ENCODE measurements at places on chromosomes 11 and 22. TPM values are rescaled to one million over a fixed set of nuclear protein-coding genes. Genes with fewer than 3 reads are reported as not detected.

ZFTA gene
- 37.2 TPM for total RNA-seq

CCDC73 gene
- total RNA-seq, result 0.36 TPM

LIPT2 gene
- total RNA-seq, result 2.7 TPM

MB gene
- total RNA-seq, result 0.82 TPM

FAM227A gene
- 14.7 TPM for total RNA-seq

IGSF22 gene
- 0.45 TPM for total RNA-seq

OR5P2 gene
- not detected for total RNA-seq

DNA sequence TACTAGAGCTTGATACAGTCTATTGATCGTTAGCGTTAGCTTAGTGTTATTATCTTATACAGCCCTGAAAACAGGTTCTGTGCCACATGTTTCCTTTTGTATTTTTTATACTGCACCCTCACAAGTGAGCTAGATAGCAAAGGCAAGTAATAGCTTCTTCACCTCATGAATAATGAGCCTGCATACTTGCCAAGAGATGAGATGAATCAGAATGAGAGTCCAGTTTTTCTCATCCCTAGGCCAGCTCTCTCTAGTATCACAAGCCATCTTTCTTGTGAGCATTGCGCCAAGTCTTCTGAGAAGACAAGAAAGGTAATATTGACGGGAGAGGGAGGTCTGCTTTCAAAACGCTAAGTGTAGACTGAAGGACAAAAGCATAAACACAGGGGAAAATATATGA lies 8.7 kb upstream of the CARD18 start:
- no peak for DNase-seq

DNA sequence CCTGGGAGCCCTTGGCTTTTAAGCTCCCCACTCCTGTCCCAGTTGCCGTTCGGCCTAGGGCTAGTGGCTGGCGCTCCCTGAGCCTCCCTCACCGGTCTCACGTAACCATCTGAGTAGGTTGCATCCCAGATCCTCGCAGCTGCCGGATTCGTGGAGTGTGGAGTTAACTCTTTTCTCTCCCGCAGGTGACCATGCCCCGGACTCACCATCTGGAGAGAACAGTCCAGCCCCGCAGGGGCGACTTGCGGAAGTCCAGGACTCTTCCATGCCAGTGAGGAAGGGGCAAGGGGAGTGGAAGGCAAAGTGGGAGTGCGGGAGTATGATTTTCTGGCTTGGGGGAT lies 902 bp downstream of the MUS81 start:
- no peak for DNase-seq

DNA sequence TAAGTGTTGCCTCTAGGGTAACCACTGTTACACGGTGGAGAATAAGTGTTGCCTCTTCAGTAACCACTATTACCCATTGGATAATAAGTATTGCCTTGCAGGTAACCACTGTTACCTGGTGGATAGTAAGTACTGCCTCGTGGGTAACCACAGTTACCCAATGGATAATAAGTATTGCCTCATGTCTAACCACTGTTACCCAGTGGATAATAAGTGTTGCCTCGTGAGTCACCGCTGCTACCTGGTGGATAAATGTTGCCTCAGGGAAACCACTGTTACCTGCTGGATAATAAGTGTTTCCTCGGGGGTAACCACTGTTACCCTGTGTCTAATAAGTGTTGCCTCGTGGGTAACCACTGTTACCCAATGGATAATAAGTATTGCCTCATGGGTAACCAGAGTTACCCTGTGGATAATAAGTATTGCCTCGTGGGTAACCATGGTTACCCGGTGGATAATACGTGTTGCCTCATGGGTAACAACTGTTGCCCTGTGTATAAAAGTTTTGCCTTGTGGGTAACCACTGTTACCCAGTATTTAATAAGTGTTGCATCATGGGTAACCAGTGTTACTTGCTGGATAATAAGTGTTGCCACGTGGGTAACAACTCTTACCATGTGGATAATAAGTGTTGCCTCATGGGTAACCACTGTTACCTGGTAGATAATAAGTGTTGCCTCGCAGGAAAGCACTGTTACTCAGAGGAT lies 12.3 kb upstream of the NXPE4 start:
- no peak for DNase-seq

- no peak for DNase-seq
Observed at GRCh38 chr11:45876401-45876800, 9.1 kb upstream of the MAPK8IP1 start.

DNA sequence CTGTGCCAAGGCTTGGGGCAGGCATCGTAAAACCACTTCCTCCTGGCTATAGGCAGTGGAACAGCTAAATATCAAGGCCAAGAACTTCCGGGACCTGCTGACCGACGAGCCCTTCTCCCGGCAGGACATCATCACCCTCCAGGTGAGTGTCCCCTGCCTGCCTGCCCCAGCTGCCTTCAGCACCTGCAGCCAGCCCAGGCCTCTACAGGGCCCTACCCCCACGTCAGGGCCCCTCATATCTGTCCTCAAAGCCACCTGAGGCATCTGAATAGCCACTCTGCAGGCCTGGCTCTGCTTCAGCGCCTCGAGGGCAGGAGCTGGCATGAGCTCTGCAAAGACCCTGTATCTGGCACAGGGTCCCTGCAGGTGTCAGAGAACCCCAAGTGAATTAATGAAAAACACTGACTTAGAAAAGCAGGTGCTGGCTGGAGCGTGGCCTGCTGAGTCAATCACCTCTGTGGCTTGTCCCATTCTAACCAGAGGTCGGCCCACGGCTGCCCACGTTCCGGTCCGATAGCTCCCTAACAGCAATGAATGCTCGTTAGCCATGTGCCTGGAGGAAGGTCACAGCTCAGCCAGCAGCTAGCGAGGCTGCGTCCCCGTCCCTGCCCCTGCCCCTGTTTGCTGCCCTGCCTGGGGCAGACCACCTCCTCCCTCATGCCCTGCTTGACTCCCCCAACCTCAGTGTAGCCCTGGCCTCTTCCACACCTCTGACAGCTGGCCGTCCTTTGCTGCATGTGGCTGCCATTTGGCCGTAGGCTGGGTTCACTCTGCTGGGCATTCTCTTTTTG lies 16.8 kb downstream of the PPIL2 start:
- DNase-seq, result no peak

- DNase-seq, result no peak
Observed at GRCh38 chr11:100910808-100911207, 218.8 kb downstream of the PGR start.

- DNase-seq, result no peak
Observed at GRCh38 chr11:89405629-89406028, 85.5 kb downstream of the NOX4 start.

DNA sequence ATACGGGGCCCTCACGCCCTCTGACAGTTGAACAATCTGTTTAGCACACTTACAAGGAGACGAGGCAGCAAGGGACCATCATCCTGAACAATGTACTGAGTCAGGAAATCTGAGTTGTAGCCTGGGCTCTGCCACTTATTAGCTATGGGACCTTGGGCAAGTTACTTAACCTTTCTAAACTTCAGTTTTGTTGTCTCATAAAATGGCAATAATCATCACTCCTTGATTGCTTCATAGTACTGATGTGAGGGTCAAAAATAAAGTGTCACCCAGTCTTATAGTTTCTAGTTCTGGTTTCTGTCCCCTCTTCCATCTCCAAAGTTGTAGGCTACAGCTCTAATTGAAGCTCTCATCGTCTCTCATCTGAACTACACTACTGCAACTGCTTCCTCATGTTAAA lies 46.7 kb downstream of the RELT start:
- no peak for DNase-seq

GRCh38 chr11:69840371-69841169 lies 21.4 kb upstream of the FGF3 start:
- no peak for DNase-seq

- no peak for DNase-seq
Observed at GRCh38 chr22:47310601-47311000, 548.2 kb downstream of the TBC1D22A start.

DNA sequence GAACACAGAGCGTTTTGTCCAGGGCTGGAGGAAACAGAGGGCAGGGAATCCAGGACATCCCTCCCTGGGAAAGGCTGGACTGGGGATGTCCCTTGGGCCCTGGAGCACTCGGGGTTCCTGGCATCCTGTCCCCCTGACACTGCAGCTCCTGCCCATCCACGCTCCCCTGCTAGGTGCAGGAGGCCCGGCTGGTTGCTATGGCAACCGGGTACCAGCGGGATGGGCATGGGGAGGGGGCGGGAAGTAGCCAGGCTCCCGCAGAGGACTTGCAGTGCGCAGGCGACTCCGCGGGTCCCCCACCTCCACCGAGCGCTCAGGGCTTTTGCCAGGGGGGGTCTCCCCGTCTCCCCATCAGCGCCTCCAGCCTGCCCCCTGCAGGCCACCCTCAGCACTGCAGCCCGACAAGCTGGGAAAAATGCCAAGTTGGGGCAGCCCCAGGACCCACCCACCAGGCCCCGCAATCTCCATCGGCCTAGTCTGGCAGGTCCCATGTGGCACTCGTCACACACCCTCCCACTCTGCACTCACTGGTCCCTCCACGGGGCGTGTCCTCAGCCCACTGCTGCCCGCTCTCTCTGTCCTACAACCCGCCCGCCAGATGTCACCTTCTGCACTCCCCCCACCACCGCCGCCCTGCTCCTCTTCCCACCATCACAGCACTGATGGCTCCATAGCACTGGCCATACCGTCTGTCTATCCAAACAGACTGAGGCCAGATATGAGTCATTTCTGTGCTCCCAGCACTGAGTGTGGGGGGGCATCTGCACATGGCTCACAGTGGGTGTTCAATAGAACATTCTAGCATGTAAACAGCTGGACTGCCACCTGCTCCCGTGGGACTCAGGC lies 31.5 kb downstream of the KIAA0930 start:
- DNase-seq, result peak; percentile 69

DNA sequence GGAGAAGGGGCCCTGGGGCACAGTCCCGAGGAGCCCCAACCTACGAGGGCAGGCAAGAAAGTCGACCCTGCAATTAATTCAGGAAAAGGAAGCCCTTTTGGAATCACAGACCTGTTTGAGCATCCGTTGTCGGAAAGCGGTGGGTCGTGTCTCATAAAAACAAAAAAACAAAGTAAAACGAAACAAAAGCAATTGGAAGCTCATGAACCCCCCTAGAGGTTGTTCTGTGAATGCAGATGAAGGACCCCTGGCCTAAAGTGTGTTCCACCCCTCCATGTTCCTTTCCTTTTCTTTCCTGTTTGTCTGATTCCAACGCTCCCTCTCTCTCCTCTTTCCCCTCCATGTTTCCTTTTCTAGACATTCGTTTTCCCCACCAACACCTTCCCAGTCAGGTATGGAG lies 203.7 kb downstream of the GRIK4 start:
- DNase-seq, result no peak

GRCh38 chr11:43376594-43376993 lies 17.9 kb downstream of the TTC17 start:
- no peak for DNase-seq

- no peak for DNase-seq
Observed at GRCh38 chr11:73236854-73237253, 18.8 kb downstream of the P2RY2 start.

DNA sequence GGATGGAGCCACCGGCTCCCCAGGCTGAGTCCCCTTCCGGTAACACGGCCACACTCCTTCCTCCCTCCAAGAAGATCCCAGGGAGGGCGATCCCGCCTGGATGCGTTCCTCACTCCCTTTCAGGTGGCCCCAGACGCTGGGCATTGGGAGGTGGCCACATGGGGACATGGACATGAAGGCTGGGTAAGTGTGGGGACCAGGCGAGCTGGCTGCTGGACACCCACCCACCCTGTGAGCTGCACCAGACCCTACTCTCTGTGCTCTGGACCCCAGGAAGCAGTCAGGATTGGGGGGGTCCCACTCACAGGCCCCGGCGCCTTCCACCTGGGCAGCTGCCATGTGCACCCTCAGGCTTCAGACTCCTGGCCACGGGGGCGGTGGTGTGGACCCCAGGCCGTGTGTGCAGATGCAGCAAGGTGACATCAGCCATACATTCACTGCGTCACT lies 932.8 kb downstream of the BRD1 start:
- DNase-seq, result no peak

Data from cerebellum (tissue), 4 donors.